ENCODE measurements at places on chromosomes 12 and 14. TPM values are rescaled to one million over a fixed set of nuclear protein-coding genes. Genes with fewer than 3 reads are reported as not detected.

KIF26A gene
- 3.0 TPM for total RNA-seq

SELPLG gene
- total RNA-seq: 1.2 TPM

RGS6 gene
- total RNA-seq: not detected

SLC25A21 gene
- total RNA-seq: 0.68 TPM

SLC35F4 gene
- total RNA-seq: not detected

TAS2R7 gene
- total RNA-seq: not detected

SCN8A gene
- total RNA-seq: 1.3 TPM

CCDC38 gene
- 0.08 TPM for total RNA-seq

PPFIBP1 gene
- total RNA-seq: 26.0 TPM

PDE3A gene
- 3.1 TPM for total RNA-seq

SERPINA4 gene
- not detected for total RNA-seq

CLEC1A gene
- total RNA-seq: not detected

KRT72 gene
- total RNA-seq: not detected

PRIMA1 gene
- 0.44 TPM for total RNA-seq

CLEC12A gene
- total RNA-seq: not detected

ANO2 gene
- total RNA-seq: not detected

SERPINA5 gene
- 0.15 TPM for total RNA-seq

GLS2 gene
- not detected for total RNA-seq

TCL1A gene
- total RNA-seq: not detected

CAPZA3 gene
- total RNA-seq: not detected

DDN gene
- 0.81 TPM for total RNA-seq

PPP4R4 gene
- 0.21 TPM for total RNA-seq

INHBC gene
- total RNA-seq: not detected

LALBA gene
- total RNA-seq: not detected

GARIN6 gene
- not detected for total RNA-seq

ISCU gene
- total RNA-seq: 94.1 TPM

EPS8 gene
- 46.8 TPM for total RNA-seq

PZP gene
- total RNA-seq: not detected

PLEKHG7 gene
- total RNA-seq: not detected

PTPRB gene
- 0.42 TPM for total RNA-seq

MMP19 gene
- 0.28 TPM for total RNA-seq

ETV6 gene
- 3.7 TPM for total RNA-seq

REP15 gene
- total RNA-seq: 0.22 TPM

SMOC1 gene
- total RNA-seq: 17.4 TPM

TEX22 gene
- total RNA-seq: 0.20 TPM

CALCOCO1 gene
- total RNA-seq: 18.0 TPM

SVOP gene
- not detected for total RNA-seq

IL26 gene
- not detected for total RNA-seq

ADAM21 gene
- not detected for total RNA-seq

KLHDC1 gene
- total RNA-seq: 0.24 TPM

EMP1 gene
- total RNA-seq: 183 TPM

C3AR1 gene
- not detected for total RNA-seq

ATXN7L3B gene
- total RNA-seq: 16.1 TPM

MMP17 gene
- 10.0 TPM for total RNA-seq

DACT1 gene
- total RNA-seq: 0.64 TPM

Measured in A549 treated with Mapracorat at 1 μM for 4 hours (cell line).